ENCODE measurements at places on chromosomes 1 and 21. TPM values are rescaled to one million over a fixed set of nuclear protein-coding genes. Genes with fewer than 3 reads are reported as not detected.

NES gene
- total RNA-seq: not detected

- peak; percentile 11 for DNase-seq
These were observed 128.2 kb downstream of the NFIA start for GRCh38 chr1:61210435-61211154.

PRAMEF15 gene
- total RNA-seq: not detected

DNA sequence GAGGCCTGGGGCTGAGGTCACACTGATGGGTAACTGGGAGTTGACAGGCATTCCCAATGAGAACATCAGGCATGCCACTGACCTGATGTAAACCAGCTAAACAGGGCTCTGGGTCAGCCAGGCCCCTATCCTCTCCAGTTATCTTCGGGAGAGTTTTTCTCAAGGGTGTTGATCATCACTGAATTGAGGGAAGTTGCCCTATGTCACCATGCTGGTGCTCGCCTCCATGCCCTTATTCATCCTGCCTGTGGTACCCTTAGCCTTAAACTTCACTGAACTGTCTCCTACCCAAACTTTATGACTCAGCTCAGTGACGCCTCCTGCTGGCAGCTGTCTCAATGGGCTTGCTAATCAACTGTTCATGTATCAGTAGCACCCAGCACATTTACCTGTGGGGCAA is 80.7 kb upstream of the TNR start:
- DNase-seq: peak; percentile 24

RPL11 gene
- 1,774 TPM for total RNA-seq
